Stimulated activated naive CD4-positive, alpha-beta T cell treated with Interleukin-2 at 50 U/mL for 16 hours (primary cell): ENCODE measurements at places on chromosomes 6 and 20.

GRCh38 chr6:47379328-47379727 lies 69.6 kb upstream of the TNFRSF21 start:
- no peak for DNase-seq

DNA sequence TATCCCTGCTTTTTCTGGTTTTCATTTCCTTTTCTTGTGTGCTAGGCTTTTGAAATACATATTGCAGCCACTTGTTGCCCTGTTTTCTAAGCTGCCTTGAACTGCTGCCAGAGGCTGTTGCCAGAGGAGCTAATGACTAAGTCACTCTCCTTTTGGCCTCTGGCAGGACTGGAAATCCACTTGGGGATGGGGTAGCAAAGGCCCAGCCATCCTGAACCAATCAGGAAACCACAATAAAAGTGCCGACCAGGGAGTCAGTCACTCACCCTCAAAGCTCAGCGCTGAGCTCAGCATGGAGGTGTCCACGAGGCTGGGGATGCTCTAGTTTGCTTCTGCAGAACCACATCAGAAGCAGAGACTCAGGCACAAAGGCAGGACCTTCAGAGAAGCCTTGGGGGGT lies 813.0 kb downstream of the DHX35 start:
- no peak for DNase-seq

DNA sequence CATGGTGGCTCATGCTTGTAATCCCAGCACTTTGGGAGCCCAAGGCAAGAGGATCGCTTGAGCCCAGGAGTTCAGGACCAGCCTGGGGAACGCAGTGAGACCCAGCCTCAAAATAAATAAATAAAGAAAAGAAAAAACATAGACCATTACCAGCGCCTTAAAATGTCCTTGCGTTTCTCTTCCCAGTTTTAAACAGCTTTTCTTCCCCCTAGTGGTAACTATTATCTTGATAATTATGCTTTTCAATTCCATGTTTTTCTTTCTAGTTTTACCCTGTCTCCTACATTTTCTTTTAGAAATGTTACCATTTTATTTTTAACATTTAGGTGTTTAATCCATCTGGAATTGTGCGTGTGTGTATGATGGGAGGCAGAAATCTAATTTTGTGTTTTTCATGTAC lies 24.4 kb downstream of the DNAH8 start:
- DNase-seq, result no peak

DNA sequence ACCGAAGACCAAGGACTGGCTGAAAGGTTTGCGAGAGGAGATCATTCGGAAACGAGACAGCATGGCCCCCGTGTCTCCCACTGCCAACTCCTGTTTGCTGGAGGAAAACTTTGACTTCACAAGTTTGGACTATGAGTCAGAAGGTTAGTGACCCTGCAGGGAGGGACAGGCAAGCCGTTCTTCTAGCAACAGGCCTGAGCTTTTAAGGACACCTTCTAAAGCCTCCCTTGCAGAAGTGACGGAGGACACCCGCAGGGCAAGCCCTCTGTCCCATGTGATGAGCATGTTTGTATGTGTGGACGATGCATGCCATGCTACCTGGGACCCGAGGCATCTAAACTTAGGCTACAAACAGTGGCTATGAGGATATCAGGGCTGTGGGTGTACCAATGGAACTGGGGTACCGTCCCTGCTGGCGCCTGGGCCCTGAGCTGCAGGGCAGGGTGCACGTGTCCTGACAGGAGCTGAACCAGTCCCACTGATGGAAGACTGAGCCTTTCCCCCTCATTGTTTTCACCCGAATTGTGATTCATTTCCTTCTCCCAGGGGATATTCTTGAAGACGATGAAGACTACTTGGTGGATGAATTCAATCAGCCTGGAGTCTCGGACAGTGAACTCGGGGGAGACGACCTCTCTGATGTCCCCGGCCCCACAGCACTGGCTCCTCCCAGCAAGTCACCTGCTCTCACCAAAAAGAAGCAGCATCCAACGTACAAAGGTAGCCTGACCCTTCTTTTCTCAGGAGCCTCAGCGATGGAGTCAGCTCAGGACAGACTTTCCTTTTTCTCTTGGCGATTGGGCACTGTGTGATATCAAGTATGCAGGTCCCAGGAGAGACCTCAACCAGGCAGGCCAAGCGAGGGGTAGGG lies 84.4 kb downstream of the SERAC1 start:
- DNase-seq, result no peak

DNA sequence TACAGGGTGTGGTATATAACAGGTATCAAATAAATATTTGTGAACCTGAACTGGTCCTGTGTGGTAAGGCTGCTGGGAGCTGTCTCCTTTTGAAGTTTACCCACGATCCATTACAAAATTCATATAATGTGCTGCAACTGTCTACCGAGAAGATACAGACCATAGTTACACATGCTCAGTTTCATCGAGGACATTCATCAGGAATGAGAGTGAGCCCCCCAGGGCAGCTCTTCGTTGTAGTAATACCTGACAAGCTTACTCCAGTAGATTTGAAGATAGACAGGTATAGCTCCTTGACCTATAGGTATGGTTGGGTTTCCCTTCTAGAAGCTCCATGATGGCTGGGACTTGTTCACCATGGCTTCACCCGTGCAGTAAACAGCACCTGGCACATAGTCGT lies 25.7 kb downstream of the ARMC2 start:
- no peak for DNase-seq

GRCh38 chr6:158552055-158552795 lies 7.7 kb upstream of the TMEM181 start:
- no peak for DNase-seq

- DNase-seq, result no peak
These were observed 71.3 kb upstream of the STXBP5 start for GRCh38 chr6:147132889-147133288.

DNA sequence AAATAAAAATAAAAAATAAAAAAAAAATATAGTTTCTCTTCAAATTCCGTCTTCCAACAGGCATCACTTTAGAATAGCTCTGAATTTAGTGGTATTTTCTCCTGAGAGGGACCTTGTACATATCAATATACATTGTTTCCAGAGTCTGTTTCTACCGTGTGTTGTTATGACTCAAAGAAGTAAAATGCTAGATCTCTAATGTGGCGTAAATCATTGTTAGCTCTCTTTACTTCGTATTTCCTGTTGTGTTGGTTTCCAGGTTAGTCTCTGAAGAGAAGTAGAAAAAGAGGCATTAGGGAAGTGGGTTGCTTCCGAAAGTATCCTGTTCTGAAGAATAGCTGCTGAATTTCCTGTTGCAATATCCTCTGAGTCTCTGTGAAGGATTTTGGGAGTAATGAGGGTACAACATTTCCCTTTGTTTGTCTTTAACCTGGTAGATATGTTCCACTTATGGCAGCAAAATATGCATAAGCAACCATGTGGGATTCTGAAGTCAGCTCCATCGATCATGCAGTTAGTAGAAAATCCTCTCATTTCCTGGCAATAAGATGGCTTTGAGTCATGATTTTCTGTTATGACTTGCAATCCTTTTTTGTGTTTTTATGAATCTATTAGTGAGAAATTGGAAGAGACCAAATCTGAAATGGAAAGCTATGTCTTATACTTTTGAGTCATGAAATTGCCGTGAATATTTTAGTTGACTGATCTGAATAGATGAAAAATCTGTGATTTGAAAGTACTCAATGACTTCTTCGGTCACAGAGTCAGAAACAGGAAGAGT lies 42.0 kb upstream of the MCHR2 start:
- DNase-seq, result no peak

- DNase-seq, result no peak
These were observed 119.7 kb downstream of the PSMB1 start for GRCh38 chr6:170433163-170434116.

GRCh38 chr6:139369568-139370282 lies 4.7 kb downstream of the CITED2 start:
- DNase-seq, result no peak

DNA sequence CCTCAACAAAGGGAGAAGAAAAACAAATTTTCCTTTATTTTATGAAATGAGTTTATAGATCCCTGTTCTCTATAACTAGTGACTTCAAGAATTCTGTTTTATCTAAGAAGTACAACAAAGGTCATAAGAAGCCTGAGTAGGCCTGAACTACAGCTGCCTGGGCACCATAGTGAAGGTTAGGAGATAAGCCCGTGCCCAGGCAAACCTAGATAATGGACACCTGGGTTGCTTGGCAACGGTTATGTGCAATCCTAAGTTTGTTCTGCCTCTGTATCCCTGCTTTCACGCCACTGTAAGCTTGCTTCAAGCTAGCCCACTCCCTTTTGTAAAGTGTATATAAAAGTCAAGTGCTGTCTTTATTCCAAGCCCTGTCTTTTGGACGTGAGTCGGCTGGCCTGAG lies 23.2 kb downstream of the SCGN start:
- DNase-seq, result no peak
